T-helper 1 cell (primary cell): ENCODE measurements at places on chromosomes 5 and 9.
A peak's percentile ranks its signal among the peaks of the same experiment; 100 is the strongest.

DNA sequence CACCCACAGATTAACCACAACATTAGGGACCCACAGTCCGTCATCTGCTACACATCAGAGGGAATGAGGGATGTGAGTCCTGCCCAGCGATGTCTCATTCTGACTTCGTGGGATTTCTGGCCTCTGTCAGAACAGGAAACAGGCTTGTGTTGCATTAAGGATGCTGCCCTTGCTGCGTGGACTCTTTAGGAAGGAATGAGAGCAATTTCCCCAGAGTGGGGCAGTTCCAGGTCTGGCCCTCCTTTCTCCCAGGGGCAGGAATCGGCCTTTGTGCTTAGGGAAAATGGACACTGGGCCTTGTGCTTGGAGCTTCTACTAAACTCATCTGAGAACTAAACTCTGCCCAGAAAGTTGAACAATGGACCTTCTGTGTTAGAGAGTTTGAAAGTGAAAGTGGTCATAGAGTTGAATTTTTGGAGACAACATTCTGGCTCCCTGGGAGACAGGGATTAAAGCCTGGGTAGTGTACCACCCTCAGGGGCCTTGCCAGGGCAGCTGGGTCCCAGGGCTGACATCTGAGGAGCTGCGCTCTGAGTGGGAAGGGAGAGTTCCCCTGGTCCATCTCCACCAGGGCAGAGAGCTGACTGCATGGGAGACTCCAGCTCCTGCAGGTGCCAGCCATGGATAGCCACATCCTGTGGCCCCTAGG lies 37.8 kb upstream of the S1PR3 start:
- DNase-seq, result no peak

DNA sequence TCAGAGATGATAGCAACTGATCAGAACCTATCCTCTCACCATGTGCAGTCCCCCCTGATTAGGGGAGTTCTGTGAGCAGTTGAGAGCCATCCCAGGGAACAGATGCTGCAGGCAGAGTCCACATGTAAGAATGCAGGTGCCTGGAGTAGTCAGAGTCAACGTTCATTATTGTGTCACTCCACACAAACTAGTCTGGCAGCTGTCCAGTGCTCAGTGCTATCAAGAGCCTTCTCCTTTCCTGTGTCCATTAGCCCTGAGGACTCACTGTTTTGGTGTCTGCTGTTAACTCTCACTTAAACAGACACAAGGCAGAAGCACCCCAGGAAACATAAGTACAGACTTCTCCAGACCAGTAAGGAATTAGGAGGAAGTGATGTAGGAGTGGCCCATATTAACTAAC lies 2.5 kb downstream of the SH3TC2 start:
- no peak for DNase-seq

DNA sequence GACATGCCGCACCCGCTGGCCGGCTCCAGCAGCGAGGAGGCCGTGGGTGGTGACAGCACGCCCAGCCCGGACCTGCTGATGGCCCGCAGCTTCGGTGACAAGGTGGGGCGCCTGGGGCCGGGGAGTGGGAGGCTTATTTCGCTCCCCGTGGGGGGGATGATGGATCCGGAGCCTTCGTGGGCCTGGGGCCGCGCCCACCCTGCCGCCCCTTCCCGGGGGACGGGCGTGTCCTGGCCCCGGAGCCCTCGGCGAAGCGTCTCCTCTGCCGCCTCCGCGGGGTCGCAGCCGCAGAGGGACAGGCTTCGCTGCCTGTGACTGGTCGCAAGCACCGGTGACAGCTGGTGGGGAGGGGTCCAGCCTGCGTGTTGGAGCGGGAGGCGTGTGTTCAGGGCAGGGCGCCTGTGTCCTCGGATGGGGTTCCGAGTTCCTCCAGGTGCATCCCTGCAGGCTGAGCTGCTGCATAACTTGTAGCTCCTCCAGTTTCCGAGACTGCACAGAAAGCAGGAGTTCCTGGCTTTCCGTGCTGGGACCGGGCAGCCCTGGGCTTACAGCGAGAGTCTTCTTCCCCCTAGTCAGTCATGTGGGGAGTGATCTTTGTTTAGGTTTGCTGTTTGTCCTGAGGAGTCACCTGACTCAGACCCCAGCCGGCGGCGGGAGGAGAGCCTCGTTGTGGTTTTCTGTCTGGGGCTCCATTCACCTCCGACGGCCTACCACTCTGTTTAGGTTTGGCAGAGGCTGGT lies 666 bp downstream of the SNX30 start:
- peak; percentile 11 for DNase-seq

DNA sequence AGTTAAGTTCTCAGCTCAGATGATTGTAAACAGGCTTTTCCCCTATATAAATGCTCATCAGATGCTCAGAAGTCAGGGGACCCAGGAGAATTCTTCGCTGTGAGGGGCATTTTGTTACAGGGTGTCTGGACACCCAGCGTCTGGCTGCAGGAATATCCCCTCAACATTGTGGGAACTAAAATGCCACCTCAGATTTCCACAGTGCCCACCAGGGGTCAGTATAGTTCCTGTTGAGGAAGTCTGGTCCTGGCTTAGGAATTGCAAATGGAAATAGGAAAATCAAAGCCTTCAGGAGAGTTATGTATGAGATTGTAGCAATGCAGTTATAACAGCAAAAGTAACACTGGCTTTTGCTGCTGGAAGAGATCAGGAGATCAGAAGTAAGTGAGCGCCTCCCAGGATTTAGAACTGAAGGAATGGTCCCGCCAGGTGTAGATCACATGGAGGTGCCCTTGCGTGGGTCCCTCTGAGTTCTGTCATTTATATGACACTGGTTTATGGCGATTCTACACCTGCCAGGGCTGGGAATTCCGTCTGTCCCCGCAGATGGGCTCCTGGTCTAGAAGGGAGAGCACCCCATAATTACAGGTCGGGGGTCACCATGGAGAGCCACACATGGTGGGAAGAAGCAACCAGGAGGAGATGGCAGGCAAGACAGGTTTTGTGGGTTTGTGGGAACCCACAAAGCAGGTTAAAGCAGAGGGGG lies 47.1 kb upstream of the CTSL start:
- DNase-seq, result peak; percentile 28

GRCh38 chr5:77359231-77359630 lies 132.9 kb downstream of the WDR41 start:
- DNase-seq, result no peak

GRCh38 chr9:127522727-127523126 lies 71.4 kb downstream of the LRSAM1 start:
- no peak for DNase-seq

- no peak for DNase-seq
These were observed 56.3 kb downstream of the DAB2IP start for GRCh38 chr9:121707477-121708424.

GRCh38 chr9:77911928-77912327 lies 119.7 kb downstream of the GNAQ start:
- no peak for DNase-seq

DNA sequence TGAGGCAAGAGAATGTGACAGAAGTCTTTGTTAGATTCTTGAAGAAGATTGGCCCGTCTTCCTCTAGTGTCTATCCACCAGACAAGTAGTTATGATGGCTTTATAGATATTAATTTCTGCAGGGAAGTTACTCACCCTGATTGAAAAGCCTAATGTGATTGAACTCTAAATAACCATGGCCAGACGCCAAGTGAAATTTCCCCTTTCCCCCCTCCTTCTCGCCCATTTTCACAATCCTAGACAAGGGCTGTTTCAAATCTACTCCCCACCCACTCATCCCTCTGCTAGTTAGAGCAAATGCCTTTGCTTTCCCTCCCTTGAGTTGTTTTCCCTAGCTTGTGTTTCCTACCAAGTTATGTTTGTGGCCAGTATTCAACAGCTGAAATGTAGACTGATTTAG lies 182.5 kb downstream of the TMEM167A start:
- DNase-seq, result no peak

DNA sequence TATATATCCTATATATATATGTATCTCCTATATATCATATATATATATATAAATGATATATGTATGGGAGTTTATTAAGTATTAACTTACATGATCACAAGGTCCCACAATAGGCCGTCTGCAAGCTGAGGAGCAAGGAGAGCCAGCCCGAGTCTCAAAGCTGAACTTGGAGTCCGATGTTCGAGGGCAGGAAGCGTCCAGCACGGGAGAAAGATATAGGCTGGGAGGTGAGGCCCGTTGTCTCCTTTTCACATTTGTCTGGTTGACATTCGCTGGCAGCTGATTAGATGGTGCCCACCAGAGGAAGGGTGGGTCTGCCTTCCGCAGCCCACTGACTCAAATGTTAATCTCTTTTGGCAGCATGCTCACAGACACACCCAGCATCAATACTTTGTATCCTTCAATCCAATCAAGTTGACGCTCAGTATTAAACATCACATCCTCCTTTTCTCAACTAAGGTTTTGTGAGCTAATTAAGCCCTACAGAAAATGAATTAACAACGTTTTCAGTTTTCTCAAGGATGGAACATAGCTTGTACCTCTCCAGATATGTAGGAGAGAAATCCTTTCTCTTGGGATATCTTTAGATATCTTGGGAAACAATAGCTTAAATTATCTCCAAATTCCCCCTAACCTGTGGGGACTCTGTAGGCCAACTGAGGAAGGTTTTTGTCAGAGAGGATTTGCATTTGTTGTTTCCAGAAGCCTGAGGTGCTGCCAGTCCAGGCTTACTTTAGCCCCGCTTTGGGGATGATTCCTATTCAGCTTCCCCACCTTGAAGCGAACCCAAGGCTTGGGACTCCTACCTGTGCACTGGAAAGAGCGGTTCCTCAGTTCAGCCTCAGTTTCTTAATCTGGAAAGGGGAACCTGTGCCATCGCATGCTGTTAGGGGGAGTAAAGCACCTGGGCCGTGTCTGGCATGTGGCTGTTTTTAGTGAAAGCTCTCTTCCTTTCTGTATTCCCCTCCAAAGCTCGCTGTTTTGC lies 163.2 kb downstream of the CACNA1B start:
- no peak for DNase-seq

- DNase-seq, result no peak
These were observed 26.6 kb downstream of the TLX3 start for GRCh38 chr5:171335616-171336015.

DNA sequence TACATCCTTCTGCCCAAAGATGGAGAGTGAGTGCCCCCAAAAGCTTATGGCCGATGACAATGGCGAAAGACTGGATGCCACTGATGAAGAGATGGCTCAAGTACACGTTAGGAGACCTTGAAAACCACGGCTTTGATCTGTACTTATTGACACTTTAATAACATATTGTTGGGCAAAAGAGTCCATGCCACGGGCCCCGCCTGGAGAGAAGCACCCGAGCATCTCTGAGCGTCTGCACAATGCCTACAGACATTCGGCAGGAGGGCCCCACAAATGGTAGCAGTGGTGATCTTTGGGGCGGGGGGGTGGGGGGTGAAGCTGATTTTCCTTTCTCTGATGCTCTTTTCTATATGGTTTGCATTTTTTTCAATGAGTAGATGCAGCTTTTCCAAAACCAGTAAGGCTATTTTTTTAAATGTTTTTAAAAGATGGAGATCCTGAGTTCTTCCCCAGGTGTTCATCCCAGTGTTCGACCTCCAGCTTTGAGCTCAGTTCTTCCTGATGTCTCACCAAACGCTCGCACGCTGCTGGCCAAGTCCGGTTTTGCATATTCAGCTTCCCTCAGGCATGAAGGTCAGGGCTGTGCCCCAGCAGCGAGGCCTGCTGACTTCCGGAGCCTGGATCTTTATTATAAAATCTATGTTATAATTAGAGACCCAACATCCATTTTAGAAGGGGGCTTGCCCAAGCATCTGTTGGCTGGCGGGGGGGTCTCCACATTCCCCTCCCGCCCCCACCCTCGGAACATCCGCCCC lies 34.3 kb upstream of the BARHL1 start:
- DNase-seq, result no peak

DNA sequence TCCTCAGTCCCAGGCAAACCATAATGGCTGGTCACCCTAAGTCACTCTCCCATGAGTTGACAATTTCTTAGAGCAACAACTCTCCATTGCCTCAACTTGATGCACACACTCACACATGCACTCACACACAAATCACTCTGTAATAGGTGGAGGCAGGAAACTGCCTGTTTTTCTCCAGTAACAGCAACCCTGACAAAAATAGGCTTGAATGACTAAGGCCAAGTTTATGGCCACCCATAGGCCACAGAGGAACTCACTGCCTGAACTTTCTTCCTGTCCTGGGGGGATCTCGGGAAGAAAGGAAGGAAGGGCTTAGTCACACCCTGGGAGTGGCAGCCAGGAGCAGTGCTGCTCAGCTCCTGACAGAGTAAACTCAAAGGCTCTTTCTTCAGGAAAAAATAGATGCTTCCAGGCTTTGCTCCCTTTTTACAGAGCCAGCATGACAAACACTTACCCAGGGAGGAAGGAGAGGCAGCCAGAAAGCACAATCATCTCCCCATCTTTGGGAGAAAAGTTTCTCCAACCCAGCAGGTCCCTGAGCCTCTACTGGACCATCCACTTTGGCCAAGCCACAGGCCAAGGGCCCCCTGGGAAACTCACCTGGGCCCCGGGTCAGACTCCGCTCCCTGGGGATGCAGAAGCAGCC lies 368 bp downstream of the SH3TC2 start:
- no peak for DNase-seq

DNA sequence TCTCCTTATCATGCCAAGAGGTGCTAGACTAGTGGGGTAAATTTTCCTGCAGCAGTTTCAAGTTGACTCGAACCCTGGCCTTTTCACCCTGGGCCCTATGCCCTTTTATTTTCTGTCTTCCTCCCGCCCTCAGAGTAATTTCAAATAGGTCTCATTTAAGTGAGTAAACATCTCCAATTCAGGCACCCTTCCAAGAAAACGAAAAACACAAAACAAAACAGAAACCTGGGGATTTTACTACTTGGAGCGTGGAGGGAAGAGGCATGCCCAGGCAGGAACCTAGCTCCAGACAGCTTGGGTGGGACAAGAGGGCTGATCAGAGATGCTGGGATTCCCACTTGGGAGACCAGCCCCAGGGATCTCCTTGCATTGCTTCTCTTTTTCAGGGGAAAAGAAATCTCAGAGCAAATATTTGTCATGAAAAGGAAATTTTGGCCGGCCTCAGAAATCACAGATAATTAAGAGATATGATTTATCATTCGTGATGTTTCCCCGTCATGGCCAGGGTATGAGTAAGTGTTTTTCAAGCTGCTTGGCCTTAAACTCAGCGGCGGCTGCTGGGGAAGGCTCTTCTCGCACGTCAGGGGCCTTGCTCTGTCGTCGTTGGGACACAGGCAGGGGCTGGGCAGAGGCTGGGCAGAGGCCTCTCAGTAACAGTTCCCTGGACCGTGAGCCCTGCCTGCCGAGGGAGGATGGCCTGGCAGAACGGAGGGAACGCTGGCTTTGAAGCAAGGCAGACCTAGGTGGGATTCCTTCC lies 248.6 kb upstream of the KLF4 start:
- DNase-seq, result no peak

DNA sequence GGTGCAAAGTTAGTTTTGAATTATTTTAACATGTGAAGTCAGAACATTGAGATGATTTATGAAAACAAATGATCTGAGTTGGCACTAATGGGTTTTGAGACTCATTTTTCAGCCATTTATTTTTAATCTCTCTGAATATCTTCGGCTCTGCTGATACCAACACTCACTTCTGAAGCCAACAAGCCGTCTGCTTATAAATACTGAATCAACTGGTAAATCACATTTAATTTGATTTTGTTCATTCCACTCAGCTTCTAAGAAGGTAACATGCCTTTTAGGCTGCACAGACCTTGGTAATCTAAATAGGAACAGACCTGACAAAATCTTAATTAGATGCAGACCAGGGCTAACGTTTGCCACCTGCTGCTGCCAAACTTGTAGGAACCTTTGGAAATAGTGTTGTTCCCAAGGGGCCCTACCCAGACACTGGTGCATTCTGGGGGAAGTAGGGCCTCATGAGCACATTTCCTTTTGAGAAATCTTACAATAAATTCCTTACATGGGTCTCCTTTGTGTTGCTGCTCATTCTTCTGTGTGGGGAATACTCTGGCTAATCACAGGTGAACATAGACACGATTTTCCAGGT lies 182.2 kb downstream of the KCTD16 start:
- DNase-seq, result no peak
